ENCODE measurements at places on chromosomes 1 and 21. TPM values are rescaled to one million over a fixed set of nuclear protein-coding genes. Genes with fewer than 3 reads are reported as not detected.

GRCh38 chr1:243244432-243244841 lies 10.6 kb downstream of the CEP170 start:
- no peak for DNase-seq

GRCh38 chr1:222618001-222618879 lies at the start of gene MIA3:
TSS of gene MIA3 (plus strand) at chr1:222618097. CDS start at chr1:222618111, 14 bp downstream.
- DNase-seq = peak; percentile 90

DNA sequence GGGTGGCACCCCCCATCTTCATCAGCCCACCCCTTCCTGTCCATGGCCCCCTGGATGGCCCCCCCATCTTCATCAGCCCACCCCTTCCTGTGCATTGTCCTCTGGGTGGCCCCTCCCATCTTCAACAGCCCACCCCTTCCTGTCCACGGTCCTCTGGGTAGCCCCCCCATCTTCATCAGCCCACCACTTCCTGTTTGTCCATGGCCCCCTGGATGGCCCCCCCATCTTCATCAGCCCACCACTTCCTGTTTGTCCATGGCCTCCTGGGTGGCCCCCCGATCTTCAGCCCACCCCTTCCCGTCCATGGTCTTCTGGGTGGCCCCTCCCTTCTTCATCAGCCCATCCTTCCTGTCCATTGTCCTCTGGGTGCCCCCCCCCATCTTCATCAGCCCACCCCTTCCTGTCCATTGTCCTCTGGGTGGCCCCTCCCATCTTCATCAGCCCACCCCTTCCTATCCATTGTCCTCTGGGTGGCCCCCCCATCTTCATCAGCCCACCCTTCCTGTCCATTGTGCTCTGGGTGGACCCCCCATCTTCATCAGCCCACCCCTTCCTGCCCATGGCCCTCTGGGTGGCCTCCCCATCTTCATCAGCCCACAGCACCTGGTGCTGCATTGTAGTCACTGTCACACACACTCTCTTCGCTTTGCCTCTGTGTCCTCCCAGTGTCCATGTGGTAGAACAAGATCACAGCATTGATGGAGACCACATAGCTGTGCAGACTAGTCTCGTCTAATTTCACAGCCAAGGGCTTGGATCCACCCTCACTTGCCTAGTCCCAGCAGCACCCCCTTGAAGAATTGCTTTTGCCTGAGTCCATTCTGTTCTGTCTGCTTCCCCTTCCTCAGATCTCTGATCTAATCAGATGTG lies 95.9 kb downstream of the PCBP3 start:
- DNase-seq = no peak

- no peak for DNase-seq
Observed at GRCh38 chr1:72845381-72845780, 563.0 kb upstream of the NEGR1 start.

DNA sequence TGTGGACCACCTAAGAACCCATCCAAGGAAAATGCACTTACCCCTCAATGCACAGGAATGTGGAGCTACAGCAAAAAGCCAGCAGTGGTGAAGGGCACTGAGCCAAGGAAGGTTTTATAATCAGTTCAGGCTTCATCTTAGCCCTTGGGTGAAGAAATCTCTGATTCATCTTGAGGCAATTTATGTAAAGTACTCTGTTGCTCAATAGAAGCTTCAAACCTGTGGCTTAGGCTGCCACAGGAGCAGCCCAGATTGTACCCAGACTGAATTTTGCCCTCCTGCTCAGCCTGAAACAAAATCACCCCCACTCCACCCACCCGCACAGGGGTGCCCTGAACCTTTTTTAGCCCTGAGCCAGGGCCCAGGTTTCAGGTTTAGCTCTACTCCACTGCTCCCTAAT lies at the start of gene S100A12:
Gene S100A12, minus strand, starts transcription at position 111 of the 400 bp plus-strand sequence. CDS start 1,029 bp downstream, outside the sequence.
- no peak for DNase-seq

GRCh38 chr1:159509440-159510228 lies 26.2 kb downstream of the OR10J5 start:
- no peak for DNase-seq

- no peak for DNase-seq
Observed at GRCh38 chr1:242692988-242693387, 168.5 kb upstream of the PLD5 start.

DNA sequence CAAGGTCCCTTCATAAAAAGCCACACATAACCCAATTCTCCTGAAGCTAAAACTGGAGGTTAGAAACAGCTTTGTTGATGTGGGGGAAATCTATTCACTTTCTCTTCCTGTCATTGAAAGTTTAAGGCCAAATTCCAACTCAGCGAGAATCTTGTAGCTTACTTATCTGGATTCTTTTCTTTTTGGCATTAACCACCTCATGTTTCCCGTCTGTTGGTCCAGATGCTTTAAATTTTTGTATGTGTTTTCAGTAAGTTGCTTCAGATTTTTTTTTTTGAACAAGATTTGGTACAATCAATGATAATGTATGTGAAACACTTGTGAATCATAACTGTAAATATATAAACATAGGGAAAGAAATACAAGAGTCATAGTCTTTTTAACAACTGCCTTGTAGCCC lies 33.7 kb upstream of the NEK7 start:
- no peak for DNase-seq

GRCh38 chr1:8299963-8300362 lies 18.0 kb upstream of the SLC45A1 start:
- DNase-seq = no peak

DNA sequence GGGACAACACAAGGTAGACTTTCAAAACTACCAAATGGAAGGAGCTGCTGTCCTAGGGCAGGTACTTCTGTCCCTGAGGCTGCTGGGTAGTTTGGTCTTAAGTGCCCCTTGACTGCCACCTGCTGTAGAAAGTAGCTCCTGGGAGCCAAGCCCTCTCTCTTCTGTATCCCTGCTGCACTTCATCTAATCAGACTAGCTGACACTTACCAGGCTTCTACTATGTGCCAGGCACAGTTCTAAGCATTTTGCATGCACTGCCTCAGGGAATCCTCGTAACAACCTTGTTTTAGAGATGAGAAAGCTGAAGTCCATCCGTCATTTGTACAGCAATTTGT lies 15.9 kb upstream of the SRSF4 start:
- no peak for DNase-seq

GRCh38 chr1:15954316-15954715 lies 21.6 kb downstream of the ZBTB17 start:
- no peak for DNase-seq

DNA sequence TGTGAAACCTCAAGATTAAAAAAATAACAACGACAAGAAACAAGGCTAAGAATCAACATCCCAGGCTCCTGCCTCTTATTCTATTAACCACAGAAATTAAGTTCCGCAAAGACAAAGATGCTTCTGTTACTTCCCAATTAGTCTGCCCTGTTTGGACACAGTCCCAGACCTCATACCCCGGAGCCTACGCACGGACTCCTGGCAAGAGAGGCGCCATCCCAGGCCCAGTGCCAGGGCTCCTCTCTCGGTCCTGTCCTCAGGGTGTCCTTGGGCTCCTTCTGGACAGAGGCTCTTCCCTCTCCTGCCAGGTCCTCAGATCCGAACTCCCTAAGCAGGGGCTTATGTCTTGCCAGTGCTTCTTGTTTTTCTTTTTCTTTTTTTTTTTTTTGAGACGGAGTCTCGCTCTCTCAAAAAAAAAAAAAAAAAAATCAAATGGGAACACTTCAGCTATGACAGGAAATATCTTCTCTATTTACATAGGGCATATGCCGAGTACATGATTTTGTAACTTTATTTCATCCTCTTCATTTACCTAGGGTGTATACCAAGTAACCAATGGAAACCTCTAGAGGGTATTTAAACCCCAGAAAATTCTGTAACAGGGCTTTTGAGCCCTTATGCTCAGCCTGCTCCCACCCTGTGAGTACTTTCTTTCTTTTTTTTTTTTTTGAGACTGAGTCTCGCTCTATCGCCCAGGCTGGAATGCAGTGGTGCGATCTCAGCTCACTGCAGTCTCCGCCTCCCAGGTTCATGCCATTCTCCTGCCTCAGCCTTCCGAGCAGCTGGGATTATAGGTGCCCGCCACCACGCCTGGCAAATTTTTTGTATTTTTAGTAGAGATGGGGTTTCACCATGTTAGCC lies 11.7 kb upstream of the ENO1 start:
- DNase-seq = peak; percentile 54

- no peak for DNase-seq
Observed at GRCh38 chr1:8315573-8316475, 2.1 kb upstream of the SLC45A1 start.

DNA sequence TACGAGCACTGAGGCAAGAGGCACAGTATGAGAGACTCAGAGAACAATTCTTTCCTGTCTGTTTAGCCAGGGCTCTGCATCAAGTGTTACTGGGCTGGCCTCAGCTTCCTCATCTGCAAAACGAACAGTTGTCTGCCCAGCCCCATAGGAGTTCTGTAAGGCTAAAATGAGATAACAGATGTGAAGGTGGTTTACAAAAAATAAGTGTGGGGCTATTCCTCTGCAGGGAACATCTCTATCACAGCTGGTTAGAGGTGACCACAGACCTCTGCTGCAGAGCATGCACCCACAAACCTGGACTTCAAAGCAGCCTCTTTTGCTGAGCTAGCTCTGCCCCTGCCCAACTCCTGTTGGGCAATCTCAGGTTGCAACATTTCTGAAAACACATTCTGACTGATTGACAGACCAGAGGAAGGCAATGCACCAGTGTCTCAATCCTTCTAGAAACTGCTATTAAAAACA lies 10.5 kb upstream of the OLIG1 start:
- no peak for DNase-seq

DNA sequence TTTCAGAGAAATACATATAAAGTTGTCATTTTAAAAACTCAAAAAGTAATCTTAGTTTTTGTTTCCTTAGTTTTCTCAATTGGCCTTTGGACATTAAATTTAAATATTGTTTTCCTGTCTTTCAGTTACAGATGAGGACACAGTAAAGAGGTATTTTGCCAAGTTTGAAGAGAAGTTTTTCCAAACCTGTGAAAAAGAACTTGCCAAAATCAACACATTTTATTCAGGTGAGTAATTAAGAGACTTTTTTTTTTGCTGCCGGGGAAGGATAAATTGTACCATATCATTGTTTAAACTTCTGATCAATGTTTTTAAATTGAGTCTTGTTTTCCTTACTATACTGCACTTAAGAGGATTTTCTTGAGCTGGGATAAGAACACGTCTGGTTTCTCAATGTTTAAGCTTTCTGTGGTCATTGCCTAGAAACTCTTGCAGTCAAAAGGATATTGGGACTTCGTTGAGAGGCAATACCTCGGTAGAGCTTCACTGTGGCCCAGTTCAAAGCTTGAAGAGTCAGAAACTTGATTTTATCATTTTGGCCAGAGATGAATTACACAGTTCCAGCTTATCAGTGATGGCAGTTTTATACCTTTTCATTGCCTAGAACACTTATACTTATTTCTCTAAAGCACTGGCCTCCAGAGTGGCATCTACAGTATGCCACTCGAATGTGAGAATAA lies 124.9 kb upstream of the KIAA1614 start:
- no peak for DNase-seq

DNA sequence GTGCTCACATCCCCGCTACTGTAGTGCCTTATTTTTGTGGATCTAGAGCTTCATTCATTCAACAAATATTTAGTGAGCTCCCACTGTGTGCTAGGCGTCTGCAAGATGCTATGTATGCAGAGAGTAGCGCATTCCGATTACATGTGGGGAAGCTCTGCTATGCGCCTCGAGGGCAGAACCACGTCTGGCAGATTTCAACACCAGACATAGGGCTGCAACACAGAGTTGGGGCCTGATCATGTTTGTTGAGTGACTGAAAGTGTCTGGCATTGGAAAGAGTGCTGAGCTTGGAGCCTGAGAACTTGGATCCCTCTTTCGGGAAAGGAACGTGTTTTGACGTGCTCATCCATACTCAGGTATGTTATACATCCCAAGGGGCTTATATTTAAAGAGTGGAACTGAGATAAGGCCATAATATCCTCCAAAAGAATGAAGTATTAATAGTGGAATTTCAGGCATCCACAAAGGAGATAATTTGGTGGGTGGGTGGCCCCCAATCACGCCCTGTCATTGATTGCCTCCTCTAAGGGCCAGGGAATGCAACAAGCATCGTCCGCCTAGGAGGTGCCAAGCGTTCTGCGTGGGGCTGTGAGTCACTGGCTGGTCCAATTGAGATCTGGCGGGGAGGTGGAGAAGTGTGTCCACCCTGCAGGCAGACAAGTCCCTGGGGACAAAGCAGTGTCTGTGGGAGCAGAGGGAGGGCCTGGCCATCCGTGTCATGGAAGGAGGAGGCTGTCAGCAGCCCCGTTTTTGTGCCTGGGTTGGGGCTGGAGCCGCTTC lies 62.8 kb upstream of the ZBTB40 start:
- DNase-seq = no peak

DNA sequence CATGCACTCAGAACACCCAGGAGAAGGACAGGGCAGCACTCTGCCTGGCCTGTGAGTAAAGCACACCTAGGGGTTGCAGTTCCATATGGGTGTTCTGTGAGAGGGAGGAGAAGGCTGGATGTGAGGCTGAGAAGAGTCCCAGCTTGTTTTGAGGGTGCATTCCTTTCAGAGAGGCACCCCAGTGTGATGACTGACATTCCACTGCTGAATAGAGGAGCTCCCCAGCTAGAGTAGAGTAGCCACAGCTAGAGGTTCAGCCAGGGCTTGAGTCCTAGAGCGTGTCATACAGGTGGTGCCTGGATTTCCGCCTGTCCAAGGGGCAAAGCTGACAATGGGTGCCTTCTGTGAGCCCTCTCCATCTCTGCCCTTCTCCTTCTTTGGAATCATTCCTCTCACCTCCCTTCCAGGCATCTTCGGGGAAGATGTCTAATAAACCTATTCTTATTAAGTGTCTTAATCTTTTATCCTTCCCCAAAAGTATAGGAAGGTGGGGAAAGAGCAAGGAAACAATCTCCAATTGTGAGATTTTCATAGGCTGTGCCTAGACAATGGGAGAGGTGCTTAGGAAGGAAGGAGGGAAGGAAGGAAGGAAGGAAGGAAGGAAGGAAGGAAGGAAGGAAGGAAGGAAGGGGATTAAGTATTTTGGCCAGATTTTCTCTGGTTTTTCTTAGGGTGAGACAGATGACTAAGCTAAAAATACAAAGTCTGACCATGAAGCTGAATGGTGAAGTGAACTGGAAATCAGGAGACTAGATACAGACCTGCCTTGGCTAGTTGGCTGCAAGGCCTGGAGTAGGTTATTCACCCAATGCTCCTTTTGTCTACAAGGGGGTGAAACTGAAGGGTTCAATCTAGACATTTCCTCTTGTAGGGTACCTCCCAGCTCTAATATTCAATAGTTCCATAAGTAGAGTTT lies 43.6 kb upstream of the SYT6 start:
- DNase-seq = no peak

GRCh38 chr1:115325874-115326273 lies 12.2 kb downstream of the NGF start:
- DNase-seq = no peak

DNA sequence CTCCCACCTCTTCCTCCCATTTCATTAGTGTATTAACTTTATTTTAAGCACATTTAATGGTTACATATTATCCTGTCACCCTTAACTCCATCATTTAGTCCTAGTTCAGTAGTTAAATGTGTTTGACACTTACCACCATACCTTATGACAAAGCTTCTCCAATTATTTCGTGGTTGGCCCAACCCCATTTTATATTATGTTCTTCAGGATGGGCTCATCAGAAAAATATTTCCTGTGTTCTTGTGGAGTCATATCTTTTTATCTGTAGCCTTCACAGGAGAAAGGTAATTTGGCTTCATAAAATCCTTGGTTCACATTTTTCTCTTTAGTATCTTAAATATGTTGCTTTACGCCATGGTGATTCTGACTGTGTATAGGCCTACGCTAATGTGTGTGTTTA lies 142.3 kb upstream of the COL6A1 start:
- no peak for DNase-seq

Gene MROH7
- polyA plus RNA-seq = 15.5 TPM

Gene S100A7A
- not detected for polyA plus RNA-seq

Gene CFAP107
- polyA plus RNA-seq = 2.8 TPM

Gene RAB3B
- polyA plus RNA-seq = 0.40 TPM

Gene TAL1
- polyA plus RNA-seq = 8.6 TPM

Gene LRRC71
- polyA plus RNA-seq = 1.4 TPM

Gene TRABD2B
- polyA plus RNA-seq = 3.3 TPM

Gene USH2A
- polyA plus RNA-seq = 0.03 TPM

Gene GJC2
- 2.7 TPM for polyA plus RNA-seq

All from left lung (tissue), 14 donors.